ENCODE measurements at places on chromosomes 6 and 20.

- peak; percentile 66 for DNase-seq
Observed at GRCh38 chr6:89585154-89585553, 53.4 kb downstream of the LYRM2 start.

DNA sequence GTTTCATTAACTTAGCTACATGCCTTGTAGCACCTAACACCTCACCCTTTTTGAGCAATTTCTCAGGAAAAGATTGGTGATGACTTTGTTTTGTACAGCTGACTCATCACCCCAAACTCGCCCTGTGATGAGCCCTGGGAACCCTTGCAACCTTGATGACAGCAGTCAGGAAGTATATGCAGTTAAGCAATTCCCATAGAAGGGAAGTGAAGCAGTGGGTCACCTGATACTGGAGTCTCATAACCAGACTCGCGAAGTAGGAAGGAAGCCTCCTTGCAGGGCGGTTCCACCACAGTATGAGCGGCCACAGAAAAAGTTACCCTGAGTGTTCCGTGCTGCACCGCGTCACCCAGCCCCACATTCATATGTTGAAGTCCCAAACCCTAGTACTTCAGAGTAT, 82.0 kb upstream of the EDN1 start:
- peak; percentile 77 for DNase-seq

GRCh38 chr20:47330933-47331708, 25.4 kb downstream of the ZMYND8 start:
- peak; percentile 92 for DNase-seq

- no peak for DNase-seq
Observed at GRCh38 chr6:152698692-152699091, 995 bp downstream of the MYCT1 start.

DNA sequence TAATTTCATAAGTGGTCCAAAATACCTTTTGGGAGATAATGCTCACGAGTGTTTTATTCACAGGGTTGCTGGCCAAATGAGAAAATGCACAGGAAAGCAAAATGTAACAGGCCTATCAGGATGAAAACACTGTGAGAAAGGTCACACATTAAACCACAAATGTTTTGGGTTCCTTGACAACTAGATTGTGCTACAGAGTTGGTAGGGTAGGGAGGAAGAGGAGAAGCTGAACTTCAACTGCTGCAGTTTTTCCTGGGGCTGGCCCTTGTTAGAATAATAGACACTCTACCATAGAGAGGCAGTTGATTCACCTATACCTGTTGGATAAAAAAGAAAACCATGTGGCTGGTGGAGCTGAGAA, 28.1 kb upstream of the PAQR8 start:
- DNase-seq: peak; percentile 27

DNA sequence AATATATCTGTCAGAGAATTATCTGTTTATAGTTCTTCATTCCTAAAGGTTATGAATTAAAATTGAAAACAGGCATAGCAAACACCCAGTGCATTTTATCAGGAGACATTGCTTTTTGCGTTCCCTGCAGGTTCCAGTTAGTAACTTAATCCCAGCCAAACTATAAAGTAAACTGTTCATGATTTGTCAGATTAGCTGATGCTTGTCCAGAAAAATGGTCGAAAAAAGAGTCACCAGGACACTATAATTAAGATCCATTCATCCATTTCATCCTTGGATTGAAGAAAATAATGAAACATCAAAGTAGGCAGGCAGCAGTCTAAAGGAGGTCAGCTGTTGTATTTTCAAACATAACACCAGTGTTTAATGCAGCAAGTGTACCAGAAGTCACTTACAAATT, 75.9 kb downstream of the EPHA7 start:
- no peak for DNase-seq

- peak; percentile 93 for DNase-seq
Observed at GRCh38 chr6:141169419-141169818, 963.3 kb upstream of the GJE1 start.

DNA sequence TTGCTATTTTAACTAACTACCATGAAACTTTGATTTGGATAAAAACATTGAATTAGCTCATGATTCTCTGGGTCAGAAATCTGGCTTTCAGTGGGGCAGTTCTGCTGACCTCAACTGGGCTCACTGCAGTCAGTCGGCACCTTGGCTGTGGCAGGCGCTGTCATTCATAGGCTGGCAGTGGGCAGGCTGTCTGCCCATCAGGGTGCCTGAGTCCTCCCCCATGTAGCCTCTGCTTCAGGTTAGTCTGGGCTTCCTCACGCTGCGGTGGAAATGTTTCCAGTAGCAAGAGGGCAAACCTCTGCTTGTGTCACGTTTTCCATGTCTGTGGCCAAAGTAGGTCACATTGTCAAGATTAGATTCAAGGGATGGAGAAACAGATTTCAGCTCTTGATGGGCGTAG, 251.0 kb upstream of the TCF21 start:
- DNase-seq: no peak

- DNase-seq: peak; percentile 22
Observed at GRCh38 chr6:33144373-33144772, 47.9 kb downstream of the COL11A2 start.

GRCh38 chr20:37981568-37981967, 51.7 kb downstream of the TTI1 start:
- no peak for DNase-seq

- no peak for DNase-seq
Observed at GRCh38 chr20:1815502-1816085, 79.6 kb upstream of the SIRPA start.

DNA sequence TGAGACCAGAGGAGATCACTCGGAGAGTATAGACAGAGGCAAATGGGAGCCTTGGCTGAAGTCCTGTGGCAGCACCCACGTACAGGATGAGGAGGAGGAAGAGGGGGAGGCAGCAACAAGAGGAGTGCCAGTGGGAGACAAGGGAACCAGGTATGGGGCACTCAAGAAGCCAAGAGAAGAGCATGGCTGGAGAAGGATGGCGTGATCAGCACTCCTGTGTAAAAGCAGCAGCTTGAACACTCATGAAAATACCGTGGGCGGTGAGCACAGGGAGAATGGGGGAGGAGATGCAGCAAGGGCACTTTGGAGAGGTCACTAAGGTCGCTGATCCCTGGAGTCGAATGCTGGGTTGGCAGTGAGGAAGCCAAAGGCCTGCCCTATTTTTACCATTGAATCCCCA, 51.2 kb upstream of the PRND start:
- no peak for DNase-seq

DNA sequence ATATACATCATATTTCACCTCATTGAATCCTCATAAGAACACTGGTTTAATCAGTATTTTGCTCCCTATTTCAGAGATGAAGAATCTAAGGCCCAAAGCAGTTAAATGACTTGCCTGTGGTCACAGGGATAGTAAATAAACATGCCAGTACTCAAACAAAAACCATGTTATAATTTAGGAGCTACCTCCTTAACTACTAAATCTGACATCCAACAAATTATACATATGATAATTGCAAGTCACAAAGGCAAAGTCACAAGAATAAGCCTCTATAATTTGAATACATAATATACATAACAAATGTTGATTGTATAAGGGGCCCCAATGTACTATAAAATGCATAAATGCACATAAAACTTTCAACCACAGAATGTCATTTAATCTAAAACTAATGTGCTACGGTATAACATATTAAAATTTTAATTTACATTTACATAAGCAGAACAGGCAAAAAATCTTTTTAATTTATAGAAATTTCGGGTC, 157.4 kb upstream of the SLC22A16 start:
- no peak for DNase-seq

DNA sequence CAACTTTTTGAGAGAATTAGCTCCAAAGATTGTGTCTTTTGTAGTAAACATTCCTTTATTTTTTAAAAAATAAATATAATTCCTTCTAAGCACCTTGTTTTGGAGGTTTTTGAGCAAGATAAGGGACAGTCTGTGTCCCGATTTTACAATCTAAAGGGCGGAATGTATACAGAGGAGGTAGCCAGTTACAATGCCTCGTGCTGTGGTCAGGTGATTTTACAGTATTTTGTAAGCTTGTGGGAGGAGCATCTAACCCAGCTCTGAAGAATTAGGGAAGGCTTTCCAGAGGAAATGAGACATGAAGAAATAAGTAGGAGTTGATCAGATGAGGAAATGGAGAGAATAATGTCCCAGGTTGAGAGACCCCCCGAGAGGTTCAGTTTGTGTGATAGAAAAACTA, 1.3 kb downstream of the HINT3 start:
- peak; percentile 68 for DNase-seq

- no peak for DNase-seq
Observed at GRCh38 chr6:43035495-43036194, 14.2 kb downstream of the RRP36 start.

GRCh38 chr6:105509506-105510331, 106.8 kb upstream of the PREP start:
- DNase-seq: peak; percentile 37

- DNase-seq: peak; percentile 70
Observed at GRCh38 chr6:118468682-118469465, 79.2 kb upstream of the PLN start.

- DNase-seq: no peak
Observed at GRCh38 chr6:117919775-117920729, 13.0 kb downstream of the SLC35F1 start.

DNA sequence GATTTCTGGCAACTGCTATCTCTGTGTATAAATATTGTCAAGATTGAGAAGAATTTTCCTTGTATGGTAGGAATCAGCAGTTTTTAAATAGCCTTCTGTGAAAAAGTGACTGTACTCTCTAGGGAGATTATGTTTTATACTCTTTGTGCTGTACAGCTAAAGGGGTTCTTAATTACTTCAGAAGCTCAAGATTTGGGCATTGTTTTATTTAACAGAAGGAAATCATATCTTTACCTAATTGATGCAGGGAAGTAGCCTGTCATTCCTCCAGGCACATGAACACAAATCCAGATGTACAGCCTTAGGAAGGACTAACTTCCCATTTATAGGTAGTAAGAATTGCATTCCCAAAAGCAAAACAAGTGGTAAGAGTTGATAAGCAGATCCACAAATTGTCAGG, 1.3 kb downstream of the CALHM5 start:
- DNase-seq: no peak

GRCh38 chr20:62122654-62123449, 577 bp downstream of the LSM14B start:
- DNase-seq: peak; percentile 39

DNA sequence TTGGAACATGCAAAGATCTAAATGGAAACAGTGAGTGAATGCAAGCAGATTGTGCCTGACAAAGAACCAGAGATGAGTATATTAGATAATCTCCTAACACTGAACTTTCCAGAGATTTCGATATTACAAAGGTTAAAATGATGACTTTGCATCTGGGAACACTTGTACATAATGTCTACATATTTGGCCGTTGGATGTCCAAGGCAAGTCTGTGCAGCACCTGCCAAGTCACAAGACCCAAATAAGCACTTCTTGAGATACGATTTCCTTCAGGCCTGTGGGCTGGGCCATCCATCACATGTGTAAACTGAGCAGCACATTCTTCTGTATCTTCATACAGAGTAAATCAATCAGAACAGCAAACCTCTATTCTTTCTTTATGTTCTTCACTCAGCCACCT, 32.5 kb upstream of the SMLR1 start:
- no peak for DNase-seq

GRCh38 chr20:9613871-9614270, 99.5 kb downstream of the LAMP5 start:
- DNase-seq: no peak

GRCh38 chr6:41427642-41428335, 92.4 kb downstream of the NCR2 start:
- no peak for DNase-seq

DNA sequence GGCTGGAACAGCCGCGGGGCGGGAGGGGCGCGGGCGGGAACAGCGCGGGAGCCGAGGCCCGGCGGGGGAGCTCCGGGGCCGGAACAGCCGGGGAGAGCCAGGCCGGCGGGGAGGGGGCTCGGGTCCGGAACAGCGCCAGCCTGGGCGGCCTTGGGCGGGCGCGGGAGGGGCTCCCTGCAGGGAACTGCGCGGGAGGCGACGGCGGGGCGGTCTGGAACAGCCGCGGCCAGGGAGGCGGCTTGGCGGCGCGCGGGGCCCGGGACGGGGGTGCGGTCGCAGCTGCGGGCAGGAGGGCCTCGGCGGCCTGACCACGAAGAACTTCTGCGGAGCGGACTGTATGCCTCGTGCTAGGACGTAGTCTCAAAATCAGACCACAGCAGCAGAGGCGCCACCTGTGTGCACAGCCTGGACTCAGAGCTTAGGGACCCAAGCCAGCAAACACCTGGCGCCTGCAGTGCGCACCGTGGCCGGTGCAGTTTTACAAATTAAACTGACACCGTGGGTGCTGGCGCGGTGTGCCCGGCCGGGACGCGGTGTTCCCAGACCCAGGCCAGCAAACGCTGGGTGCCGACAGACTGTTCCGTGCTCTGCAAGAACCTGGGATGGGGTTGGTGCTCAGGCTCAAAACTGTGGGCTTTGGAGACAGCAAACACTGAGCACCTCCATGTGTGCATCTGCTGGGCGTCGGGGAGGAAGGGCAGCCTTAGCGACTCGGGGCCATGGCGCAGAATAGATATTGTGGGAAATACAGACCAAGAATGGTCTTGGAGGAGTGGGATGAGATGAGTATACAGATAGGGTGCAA, 572 bp downstream of the ZNF341 start:
- peak; percentile 82 for DNase-seq

DNA sequence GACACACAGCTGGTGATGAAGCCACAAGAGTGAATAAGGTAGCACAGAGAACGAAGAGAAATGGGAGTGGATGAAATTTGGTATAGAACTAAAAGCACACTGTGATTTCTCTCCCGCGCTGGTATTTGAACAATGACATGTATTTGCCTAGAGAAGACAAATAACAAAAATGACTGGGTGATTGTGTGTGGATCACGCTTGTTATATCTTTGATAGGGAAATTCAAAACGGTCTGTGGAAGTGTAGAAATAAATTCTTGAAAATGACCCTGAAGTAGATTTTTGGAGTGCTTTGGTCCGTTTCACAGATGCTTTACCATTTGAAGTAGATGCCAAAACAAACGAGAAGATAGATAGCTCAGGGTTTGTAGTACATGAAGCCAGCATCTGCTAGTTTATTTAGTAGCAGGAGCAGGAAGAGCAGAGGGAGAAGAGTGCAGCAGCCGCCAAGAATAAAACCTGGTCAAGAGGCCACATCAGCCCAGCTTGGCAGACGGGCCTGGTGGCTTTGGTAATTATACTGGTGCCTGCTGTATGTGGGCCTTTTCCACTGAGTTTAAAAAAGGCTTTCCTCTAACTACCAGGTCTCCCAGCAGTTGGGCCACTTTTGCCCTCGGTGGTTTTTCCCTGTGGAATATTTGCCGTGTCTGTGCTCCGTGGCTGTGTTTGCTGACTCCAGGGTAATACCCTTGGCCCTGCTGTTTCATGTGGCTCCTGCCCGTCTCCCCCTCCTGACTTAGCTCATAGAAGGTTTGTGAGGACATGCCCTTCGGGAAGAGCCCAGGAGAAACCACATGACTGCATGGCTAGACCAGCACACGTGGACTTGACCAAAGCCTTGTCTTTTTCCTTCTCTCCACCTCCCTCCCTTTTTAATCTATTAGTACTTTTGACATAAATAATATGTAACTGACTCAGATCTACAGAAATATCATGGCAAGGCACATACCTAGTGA, 294.0 kb downstream of the SOX4 start:
- DNase-seq: peak; percentile 51

Data from iris pigment epithelial cell (primary cell).